GM18507 (cell line): ENCODE measurements at places on chromosomes 16 and 17.

GRCh38 chr17:40290629-40291280 is 3.1 kb downstream of the CDC6 start:
- DNase-seq, result no peak

DNA sequence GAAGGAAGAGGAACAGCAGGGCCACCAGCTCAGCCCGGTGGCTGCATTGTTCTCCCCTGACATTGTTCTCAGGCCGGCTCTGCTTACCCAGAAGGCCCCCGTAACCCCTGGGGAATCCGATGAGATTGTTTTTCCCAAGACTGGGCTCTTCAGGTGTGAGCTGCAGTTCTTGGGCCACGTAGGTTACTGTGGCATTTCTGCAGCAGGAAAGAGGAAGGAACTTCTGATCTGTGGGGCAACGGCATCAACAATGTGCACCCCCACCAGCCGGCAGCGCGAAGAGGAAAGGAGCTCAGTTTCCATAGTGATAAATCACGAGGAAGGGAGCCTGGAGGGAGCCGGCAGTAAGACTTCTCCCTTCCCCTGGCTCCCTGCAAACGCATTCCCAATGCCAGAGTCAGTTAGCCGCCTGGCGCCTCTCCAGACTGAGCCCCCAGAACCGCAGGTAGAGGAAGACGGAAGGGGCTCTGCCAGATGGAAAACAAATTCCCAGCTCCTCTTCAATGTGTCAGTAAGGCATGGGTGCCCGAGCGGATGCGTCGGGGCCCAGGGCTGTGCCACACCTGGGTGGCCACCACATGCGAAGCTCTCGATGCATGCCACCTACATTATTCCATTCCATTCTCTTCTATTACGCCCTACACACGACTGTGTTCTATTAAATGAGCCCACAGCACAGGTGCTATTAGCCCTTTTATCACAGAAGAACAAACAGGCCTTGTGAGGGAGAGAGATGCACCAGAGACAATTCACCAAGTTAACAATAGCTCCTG is 21.5 kb upstream of the PECAM1 start:
- no peak for DNase-seq

DNA sequence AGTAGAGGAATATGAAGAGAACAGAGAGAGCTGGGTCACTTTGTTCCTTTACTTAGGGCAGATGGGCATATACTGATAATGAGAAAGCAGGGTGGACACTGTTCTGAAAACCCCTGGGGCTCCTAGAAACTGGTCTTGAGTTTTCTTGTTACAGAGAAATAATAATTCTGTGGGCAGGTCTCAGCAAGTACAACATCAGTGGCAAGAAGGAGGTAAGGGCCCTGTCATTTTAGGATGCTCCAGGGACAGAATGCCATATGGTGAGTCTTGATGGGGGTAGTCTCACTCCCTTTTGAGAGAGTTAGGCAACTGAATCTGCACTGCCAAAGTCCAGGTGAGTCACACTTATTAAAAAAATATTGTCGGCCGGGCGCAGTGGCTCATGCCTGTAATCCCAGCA is 102.3 kb downstream of the KCNJ2 start:
- DNase-seq, result no peak

GRCh38 chr16:16067127-16067526 is 117.7 kb downstream of the ABCC1 start:
- no peak for DNase-seq

- no peak for DNase-seq
These were observed 681 bp downstream of the USP43 start for GRCh38 chr17:9645851-9646545.

GRCh38 chr17:79084291-79085153 is 9.9 kb downstream of the ENGASE start:
- DNase-seq, result no peak

GRCh38 chr17:17114592-17115225 is 72.5 kb downstream of the MPRIP start:
- no peak for DNase-seq

DNA sequence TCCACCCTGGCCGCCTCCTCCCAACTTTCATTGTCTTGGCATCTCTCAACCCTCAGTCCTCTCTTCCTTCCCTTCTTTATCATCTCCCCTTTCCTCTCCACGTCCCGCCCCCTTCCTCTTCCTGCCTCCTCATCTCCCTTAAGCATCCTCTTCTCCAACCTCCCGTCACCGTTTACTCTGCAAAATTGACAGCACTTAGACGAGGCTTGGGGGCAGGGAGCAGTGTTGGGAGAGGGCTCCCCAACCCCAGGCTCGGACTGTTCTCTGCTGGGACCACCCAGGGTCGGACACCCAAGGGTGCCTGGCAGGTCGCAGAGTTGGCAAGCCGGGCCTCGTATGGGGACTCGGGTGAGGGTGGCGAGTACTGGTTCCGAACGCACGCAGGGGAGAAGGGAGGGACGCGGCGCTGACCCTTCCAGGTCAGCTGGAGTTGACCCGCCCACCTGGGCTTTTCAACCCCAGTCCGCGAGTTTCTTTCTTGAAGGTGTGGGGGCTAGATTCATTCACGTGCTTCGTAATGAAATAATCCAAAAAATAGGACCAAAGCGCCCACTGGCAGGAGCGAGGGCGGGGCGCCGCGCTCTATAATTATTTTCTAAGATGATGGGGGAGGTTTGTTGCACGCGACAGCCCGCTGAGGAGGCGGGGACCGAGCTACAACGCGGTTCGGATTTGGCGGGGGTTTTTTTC is 775 bp upstream of the PAGR1 start:
- DNase-seq, result no peak

DNA sequence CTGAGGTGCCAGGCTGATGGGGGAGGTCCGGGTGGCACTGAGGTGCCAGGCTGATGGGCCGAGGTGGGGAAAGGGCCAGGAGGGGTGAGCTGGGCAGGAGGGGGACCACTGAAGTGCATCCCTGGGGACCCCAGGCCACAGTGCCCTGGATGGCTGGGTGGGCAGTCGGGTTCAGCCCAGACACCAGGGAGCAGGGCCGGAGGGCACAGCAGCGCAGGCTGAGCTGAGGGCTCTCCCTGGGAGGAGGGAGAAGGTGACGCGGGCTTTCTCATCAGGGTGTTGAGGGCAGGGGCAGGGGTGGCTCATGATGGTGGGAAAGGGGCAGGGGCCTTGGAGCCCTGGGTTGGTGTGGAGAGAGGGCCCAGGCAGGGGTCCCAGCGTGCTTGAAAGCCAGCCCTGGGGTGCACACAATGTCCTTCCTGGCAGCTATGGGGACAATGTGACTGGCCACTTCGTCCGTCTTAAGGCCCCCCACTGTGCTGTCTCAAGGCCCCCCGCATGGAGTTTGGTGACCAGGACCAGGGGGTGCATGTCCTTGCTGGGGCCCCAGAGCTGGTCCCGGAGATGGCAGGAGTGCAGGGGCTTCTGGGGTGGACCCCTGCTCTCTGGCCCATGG is 16.0 kb downstream of the CD7 start:
- no peak for DNase-seq

DNA sequence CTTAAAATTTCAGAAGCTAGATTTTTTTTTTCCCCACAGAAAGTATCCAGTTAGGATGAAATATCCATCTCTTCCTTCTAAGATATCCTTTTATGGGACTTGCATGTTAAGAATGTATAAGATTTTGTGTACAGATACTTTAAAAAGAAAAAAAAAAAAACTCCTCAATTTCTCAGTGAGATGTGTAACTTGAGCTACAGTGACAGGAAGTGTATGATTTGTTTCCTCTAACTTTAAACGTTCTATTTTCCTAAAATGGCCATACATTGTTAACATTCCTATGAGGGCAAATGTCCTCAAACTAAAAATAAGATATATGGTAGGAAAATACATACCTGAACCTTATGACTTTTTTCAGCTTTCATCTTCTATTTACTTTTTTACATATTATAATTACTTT is 8.9 kb downstream of the FBXO47 start:
- no peak for DNase-seq

DNA sequence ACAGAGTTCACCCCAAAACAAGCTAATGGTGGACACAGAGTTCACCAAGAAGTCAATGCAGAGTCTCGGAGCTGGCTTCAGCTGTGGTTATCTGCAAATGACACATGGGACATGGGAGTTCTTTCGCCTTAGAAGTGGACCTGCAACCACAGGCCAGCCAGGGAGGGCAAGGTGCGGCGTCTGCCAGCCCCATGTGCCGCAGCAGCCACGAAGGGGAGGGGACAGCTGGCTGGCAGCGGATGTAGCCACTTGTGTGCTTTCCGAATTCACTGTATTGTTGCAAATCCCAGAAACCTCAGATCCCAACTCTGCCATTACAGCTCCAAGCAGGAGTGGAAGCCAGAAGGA is 24.8 kb downstream of the LMF1 start:
- no peak for DNase-seq

DNA sequence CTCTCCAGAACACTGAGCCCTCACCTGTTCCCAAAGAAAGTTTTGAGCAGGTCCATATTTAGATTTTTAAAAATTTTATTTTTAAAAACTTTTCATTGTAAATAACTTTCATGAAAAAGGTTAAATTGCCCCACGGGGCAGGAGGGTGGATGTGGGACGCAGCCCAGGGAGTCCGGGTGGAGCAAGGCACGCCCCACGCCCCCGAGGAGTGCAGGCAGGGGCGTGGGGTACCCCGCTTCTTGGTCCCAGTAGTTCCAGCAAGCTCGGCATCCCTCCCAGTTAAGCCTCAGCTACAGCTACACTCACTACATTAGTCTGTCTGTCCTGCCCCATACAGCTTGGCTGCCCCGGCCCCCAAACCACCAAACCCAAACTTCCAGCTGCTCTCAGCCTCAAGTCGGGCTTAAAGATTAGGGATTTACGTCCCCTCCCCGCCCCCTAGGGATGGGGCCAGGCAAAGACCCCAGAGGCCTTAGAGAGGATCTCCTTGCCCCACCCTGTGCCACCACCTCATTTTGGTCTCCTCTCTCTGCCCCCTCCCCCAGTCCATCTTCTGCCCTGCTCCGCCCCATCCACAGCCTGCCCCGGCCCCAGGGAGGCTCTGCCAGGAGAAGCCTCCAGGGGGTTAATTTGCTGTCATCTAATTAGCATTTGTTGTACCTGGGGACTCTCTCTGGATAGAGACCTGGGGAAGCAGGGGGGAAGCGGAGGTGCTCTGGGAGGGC is 4.6 kb downstream of the FOXJ1 start:
- no peak for DNase-seq

GRCh38 chr16:89443727-89444084 is 46.7 kb downstream of the ANKRD11 start:
- DNase-seq, result no peak

- no peak for DNase-seq
These were observed 93.5 kb downstream of the NXN start for GRCh38 chr17:885971-886571.

- no peak for DNase-seq
These were observed 16.0 kb downstream of the VAC14 start for GRCh38 chr16:70784692-70785555.

GRCh38 chr17:40618754-40619625 is 28.6 kb downstream of the SMARCE1 start:
- DNase-seq, result no peak

- DNase-seq, result no peak
These were observed 377 bp downstream of the SLC13A5 start for GRCh38 chr17:6712854-6713129.

- no peak for DNase-seq
These were observed 72.2 kb upstream of the GNAO1 start for GRCh38 chr16:56119133-56119532.

DNA sequence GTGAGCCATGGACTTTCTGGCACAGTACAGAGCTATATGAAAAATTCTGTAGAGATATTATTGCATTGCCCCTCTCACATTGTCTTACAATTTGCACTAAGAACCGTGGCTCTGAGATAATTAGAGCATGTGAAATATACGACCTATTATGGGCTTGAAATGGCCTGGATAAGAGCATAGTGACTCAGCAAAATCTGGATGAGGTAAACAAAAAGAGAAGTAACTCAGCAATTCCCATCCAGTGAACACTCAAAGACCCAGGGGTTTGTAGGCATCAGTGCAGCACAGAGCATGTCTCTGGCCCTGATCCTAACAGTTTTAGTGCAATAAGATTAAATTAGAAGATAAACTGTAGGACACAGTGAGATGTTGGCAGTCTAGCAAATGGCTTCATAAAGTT is 317.2 kb upstream of the MYOCD start:
- no peak for DNase-seq

DNA sequence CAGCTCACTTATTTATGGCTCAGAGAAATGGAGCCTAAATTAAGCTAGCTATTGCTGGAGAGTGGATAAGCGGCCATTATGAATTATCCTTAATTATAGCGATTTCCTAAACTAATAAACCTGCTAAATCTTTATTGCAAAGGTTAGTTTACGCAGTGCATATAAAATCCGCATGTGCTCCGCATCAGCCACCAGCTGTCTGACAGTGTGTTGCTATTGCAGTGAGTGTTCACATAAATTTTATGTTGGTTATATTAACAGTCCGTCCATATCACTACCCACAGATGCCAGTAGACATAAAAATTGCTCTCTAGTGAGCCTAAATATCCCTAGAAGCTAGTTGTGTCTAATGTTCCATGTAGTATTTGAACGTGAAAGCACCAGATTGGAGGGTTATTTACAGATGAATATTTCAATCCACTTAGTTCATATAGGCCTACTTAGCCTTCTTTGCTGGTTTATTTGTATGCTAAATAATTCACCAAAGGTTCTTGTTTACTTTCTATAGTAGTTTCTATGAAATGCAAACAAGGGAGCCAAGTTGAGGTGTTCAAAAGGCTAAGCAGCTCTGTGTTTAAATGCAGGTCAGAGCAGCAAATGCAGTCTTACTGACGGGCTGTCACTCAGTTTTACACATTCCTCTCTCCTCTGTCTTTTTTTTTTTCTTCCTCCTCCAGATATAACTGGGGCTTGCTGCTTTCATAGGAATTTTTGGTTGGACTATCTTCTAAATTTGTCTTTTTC is 219.1 kb downstream of the IRX3 start:
- no peak for DNase-seq

- no peak for DNase-seq
These were observed 144.6 kb downstream of the DNAH9 start for GRCh38 chr17:11742886-11743285.

GRCh38 chr16:64434526-64435069 is 687.3 kb downstream of the CDH11 start:
- no peak for DNase-seq

- no peak for DNase-seq
These were observed at the start of gene MARVELD3 for GRCh38 chr16:71626018-71626857. Gene MARVELD3, plus strand, starts transcription at chr16:71626184. Its CDS starts 46 bp downstream, at chr16:71626230.

- DNase-seq, result no peak
These were observed 70.0 kb downstream of the PGS1 start for GRCh38 chr17:78448356-78448993.

DNA sequence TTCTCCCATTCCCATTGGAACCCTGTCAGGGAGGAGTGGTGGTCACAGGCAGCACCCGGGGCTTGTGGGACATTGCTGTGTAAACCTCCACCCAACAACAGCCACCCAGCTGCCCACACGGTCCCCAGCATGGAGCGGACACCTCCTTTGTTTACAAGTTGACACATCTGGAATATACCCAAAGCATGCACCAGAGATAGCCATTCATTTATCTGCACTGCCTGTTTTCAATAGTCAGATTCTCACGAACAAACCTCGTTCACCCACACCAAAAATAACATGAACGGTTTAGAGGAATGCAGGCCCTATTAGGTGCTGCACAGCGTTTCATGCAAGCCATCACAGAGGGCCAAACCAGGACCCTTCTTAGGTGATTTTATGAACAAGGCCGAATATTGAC is 244.8 kb downstream of the FOXL1 start:
- DNase-seq, result no peak
